Sigmoid colon (tissue), 7 donors: ENCODE measurements at places on chromosomes 11 and 22. TPM values are rescaled to one million over a fixed set of nuclear protein-coding genes. Genes with fewer than 3 reads are reported as not detected.

DNA sequence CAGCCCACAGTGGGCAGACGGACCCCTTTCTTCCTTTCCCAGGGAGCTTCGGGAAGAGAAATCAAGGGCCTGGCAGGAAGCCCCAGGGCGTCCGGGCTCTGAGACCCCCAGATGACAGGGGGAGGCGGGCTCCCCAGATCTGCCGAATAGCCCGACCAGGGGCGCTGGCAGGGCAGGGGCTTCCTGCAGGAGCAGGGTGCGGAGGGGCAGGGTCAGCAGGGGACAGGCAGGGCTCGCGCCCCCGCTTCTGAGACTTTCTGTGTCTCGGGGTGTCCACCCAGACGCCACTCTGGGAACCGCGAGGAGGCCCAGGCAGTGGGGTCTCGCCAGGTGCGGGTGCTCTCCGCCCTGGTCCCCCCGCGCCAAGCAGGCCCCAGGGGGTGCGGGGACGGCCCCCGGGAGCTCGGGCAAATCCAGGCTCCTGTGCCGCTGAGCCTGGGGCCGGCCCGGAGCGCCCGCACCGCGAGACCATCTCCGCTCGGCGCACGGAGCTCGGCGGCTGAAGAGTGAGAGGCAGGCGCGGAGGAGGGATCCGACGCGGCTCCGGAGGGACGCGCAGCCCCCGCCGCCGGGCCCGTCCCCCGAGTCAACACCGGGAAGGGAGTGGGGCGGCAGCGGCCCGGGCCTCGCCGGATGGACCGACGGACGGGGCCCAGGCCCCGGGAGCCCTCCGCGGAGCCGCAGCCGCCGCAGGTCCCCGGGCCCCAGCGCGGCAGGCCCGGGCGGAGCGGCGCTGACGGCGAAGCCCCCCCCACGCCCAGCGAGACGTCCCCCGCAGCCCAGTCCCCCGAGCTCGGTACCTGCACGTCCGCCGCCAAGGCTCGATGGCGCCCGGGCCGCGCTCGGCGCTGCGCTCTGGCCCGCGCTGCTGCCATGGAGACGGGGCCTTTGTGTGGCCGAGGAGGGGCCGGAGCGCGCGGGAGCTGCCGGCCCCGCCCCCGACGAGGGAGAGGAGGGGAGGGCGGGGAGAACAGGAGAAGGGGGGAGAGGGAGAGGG lies at the start of gene PLXNB2:
Gene PLXNB2, minus strand, starts transcription at position 894 of the 997 bp plus-strand sequence. CDS start 17,062 bp downstream, outside the sequence.
- H3K27ac ChIP-seq: peak within 1 kb of the TSS; percentile 89
- H3K36me3 ChIP-seq: no peaks in the 10 kb centered on the region
- H3K27me3 ChIP-seq: no peaks in the 10 kb centered on the region
- peak; percentile 93 for DNase-seq
- peaks cover 57% of the 10 kb centered on the region for H3K4me1 ChIP-seq

Gene ZBTB16
- 197 TPM for total RNA-seq

Gene PIWIL4
- 4.3 TPM for total RNA-seq

Gene OR6A2
- total RNA-seq: 0.28 TPM

Gene LDHAL6A
- total RNA-seq: not detected

DNA sequence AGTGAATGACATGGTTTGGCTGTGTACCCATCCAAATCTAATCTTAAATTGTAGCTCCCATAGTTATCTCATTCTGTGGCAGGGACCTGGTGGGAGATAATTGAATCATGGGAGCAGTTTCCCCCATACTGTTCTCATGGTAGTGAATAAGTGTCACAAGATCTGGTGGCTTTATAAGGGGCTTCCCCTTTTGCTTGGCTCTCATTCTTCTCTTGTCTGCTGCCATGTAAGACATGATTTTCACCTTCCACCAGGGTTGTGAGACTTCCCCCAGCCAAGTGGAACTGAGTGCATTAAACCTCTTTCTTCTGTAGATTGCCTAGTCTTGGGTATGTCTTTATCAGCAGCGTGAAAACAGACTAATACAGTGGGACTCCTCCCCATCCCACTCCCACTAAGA lies 11.1 kb downstream of the OR5A2 start:
- H3K27ac ChIP-seq: no peak overlapping the region
- DNase-seq: no peak
- no peaks in the 10 kb centered on the region for H3K4me1 ChIP-seq
- no peaks in the 10 kb centered on the region for H3K27me3 ChIP-seq
- H3K4me3 ChIP-seq: no peak overlapping the region

GRCh38 chr11:124611064-124611463 lies at the start of gene PANX3:
Gene PANX3 (plus strand): TSS chr11:124611428. CDS start chr11:124611557, 129 bp downstream.
- no peaks in the 10 kb centered on the region for H3K36me3 ChIP-seq
- H3K4me3 ChIP-seq: no peak within 1 kb of the TSS
- no peaks in the 10 kb centered on the region for H3K27me3 ChIP-seq
- DNase-seq: no peak

Gene FAT3
- 1.2 TPM for total RNA-seq

DNA sequence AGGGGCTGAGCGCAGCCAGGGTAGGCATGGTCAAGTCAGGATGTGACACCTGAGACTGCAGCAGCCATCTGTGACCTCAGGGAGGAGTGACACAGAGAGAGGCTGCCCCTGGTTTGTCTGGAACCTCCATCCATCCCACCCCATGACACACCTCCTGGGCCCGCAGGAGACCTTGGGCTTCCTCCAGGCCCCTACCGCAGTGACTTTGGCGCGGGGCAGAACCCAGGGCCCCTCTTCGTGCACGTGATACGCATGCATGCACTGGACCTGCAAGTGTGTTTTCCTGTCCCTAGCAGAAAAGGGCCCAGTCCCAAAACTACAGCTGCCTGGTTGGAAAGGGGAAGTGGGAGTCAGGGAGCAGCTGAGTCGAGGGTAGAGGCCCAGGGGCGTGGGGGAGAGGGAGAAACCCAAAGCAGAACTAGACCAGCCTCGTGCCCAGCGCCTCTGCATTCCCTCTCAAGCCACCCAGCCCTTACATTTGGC lies 7.9 kb upstream of the CYTH4 start:
- H3K27ac ChIP-seq: no peak overlapping the region
- H3K4me1 ChIP-seq: no peaks in the 10 kb centered on the region
- peak; percentile 79 for DNase-seq
- no peaks in the 10 kb centered on the region for H3K36me3 ChIP-seq

- peak overlapping the region; percentile 67 for H3K27ac ChIP-seq
- H3K4me1 ChIP-seq: peaks cover 62% of the 10 kb centered on the region
- H3K27me3 ChIP-seq: no peaks in the 10 kb centered on the region
- H3K36me3 ChIP-seq: no peaks in the 10 kb centered on the region
- peak; percentile 83 for DNase-seq
These were observed 27.5 kb downstream of the KIAA0930 start for GRCh38 chr22:45212992-45213751.

DNA sequence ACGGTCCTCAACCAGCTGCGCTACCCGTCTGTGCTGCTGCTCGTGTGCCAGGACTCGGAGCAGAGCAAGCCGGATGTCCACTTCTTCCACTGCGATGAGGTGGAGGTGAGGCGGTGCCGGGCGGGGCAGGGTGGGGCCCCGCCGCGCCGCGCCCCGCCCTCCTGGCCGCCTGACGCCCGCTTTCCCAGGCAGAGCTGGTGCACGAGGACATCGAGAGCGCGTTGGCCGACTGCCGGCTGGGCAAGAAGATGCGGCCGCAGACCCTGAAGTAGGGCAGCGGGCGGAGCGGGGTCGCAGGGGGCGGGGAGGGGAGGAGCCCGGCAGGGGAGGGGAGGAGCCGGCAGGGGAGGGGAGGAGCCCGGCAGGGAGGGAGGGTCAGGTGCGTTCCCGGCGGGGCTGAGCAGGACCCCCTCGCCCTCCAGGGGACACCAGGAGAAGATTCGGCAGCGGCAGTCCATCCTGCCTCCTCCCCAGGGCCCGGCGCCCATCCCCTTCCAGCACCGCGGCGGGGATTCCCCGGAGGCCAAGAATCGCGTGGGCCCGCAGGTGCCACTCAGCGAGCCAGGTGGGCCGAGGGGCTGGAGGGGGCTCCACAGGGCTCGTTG lies 14.7 kb downstream of the EPS8L2 start:
- H3K36me3 ChIP-seq: no peaks in the 10 kb centered on the region
- no peak overlapping the region for H3K27ac ChIP-seq
- peak overlapping the region; percentile 24 for H3K4me3 ChIP-seq
- no peak for DNase-seq
- peaks cover 66% of the 10 kb centered on the region for H3K27me3 ChIP-seq

Gene ZNRF3
- 9.4 TPM for total RNA-seq

GRCh38 chr22:31210556-31211421 lies 1.3 kb upstream of the LIMK2 start:
- peaks cover under 1% of the 10 kb centered on the region for H3K36me3 ChIP-seq
- H3K4me1 ChIP-seq: peaks cover 15% of the 10 kb centered on the region
- peak overlapping the region; percentile 77 for H3K27ac ChIP-seq
- H3K27me3 ChIP-seq: no peaks in the 10 kb centered on the region
- H3K4me3 ChIP-seq: no peak overlapping the region
- no peak for DNase-seq

- H3K36me3 ChIP-seq: no peaks in the 10 kb centered on the region
- H3K27me3 ChIP-seq: no peaks in the 10 kb centered on the region
- no peak overlapping the region for H3K4me3 ChIP-seq
- no peak for DNase-seq
- H3K4me1 ChIP-seq: no peaks in the 10 kb centered on the region
These were observed 6.6 kb downstream of the MPPED2 start for GRCh38 chr11:30579415-30580175.

DNA sequence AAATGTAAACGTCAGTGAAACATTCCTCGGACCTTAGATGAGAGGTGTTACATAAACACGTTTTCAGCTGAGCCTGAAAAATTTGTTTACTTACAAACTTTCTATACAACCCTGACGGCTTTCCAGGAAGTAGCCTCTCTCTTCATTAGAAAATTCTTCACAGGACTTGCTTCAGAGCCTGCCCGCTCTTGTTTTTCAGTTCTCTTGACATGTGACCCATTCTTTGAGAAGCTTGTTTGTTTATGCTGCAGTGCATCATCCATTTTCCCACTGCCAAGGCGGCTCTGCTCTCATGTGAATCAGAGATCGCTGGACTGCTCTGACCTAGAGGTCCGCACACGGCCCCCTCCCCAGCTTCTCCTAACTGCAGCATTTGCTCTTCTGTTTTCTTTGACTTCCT lies 47.9 kb upstream of the ARHGAP42 start:
- H3K27me3 ChIP-seq: no peaks in the 10 kb centered on the region
- no peak overlapping the region for H3K27ac ChIP-seq
- H3K4me3 ChIP-seq: no peak overlapping the region
- peaks cover 42% of the 10 kb centered on the region for H3K4me1 ChIP-seq
- no peaks in the 10 kb centered on the region for H3K36me3 ChIP-seq
- DNase-seq: no peak

DNA sequence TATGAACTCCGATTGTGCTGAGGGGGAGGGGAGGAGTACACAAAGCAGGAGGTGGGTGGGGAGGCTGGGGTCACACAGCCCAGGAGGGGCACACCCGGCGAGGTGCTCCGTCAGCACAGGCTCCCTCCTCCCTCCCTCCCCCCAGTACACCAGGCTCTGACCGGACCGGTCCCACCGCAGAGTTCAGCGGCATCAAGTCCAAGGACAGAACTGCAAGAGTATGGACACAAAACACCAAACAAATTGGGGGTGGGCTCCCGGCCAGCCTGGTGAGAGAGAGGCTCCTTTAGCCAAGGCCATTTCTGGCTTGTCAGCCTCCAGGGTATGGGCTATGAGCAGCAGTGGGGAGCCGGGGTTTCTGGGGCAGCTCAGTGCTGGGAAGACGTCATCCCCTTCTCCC lies 68.3 kb downstream of the ST3GAL4 start:
- no peak overlapping the region for H3K4me3 ChIP-seq
- no peaks in the 10 kb centered on the region for H3K4me1 ChIP-seq
- H3K27ac ChIP-seq: no peak overlapping the region
- no peaks in the 10 kb centered on the region for H3K27me3 ChIP-seq

DNA sequence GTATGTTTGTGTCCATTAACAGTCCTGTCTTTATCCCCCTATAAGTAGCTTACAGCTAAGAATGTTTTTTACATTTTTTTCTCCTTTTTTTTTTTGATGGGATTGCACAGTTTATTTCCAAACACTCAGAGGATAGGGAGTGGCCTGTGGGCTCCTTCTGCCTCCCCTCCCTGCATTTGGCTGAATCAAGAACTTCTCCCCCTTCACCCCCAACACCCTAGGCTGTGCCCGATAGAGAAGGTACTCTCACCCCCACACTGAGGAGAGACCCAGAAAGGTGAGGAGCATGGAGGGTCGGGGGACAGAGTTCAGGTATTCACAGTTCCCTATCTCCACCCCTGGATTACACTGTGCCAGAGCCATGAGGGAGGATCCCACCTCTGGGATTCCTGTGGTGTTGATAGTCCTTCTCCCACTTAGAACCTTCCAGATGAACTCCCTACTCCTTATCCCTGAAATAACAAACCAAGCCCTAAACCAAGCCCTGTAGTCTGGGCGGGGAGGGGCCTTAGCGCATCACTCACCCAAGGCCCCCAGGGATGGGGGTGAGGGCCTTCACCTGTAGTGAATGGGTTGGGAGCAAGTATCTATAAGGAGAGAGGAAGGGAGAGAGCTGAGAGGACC lies 97.1 kb downstream of the ADAMTS15 start:
- no peak for DNase-seq
- no peak overlapping the region for H3K4me3 ChIP-seq
- H3K4me1 ChIP-seq: no peaks in the 10 kb centered on the region
- no peaks in the 10 kb centered on the region for H3K27me3 ChIP-seq
- H3K36me3 ChIP-seq: no peaks in the 10 kb centered on the region
- H3K27ac ChIP-seq: no peak overlapping the region

GRCh38 chr11:1414650-1415049 lies 24.9 kb downstream of the BRSK2 start:
- no peaks in the 10 kb centered on the region for H3K27me3 ChIP-seq
- no peaks in the 10 kb centered on the region for H3K4me1 ChIP-seq
- H3K36me3 ChIP-seq: no peaks in the 10 kb centered on the region
- no peak for DNase-seq
- H3K27ac ChIP-seq: no peak overlapping the region
- no peak overlapping the region for H3K4me3 ChIP-seq

DNA sequence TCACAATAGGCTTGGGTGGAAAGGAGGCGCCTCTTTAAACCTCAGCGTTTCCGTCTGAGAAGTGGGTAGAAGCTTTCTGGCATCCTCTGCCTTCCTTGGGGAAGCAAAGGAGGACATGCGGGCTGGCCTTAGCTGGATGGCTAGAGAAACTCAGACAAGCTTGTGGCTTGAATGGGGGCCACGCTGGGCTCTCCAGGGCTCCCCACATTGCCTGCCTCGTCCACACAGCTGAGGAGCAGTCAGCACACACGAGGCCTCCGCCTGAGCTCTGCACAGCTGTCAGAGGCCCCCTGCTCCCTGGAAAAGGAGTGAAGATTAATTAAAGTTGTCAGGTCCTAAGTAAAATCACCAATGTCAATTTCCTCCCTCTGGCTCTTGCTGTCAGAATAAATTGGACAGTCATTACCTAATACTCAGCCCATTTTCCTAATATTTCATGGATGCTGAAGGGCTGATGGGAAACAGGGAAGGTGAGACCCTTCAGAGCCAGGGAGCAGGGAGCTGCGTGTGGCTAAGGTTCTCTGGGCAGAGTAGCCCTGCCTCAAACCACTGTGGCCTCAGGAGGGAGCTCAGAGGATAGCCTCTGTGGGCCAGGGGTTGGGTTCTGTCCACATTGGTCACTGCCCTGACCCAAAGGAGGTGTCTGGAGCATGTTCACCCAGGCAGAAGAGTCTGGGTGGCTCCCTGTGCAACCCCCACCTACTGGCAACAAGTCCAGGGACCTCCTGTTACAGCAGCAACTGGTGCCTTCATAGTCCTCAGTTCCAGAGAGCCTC lies 118.3 kb upstream of the CD82 start:
- H3K4me3 ChIP-seq: no peak overlapping the region
- H3K27me3 ChIP-seq: peaks cover 10% of the 10 kb centered on the region
- no peak overlapping the region for H3K27ac ChIP-seq
- H3K4me1 ChIP-seq: no peaks in the 10 kb centered on the region
- no peaks in the 10 kb centered on the region for H3K36me3 ChIP-seq
- DNase-seq: no peak

- no peak overlapping the region for H3K4me3 ChIP-seq
- no peak overlapping the region for H3K27ac ChIP-seq
- DNase-seq: no peak
- H3K36me3 ChIP-seq: peaks cover 67% of the 10 kb centered on the region
These were observed 7.4 kb downstream of the RCN1 start for GRCh38 chr11:32098142-32098903.

Gene MAPK8IP1
- 4.9 TPM for total RNA-seq
